ENCODE measurements at places on chromosomes 12 and 14. TPM values are rescaled to one million over a fixed set of nuclear protein-coding genes. Genes with fewer than 3 reads are reported as not detected.

Gene TC2N
- 128 TPM for total RNA-seq

Gene VRTN
- total RNA-seq, result not detected

Gene PROX2
- not detected for total RNA-seq

Gene CEP83
- total RNA-seq, result 43.6 TPM

Gene SLCO1B3
- 0.09 TPM for total RNA-seq

Gene CNOT2
- 46.6 TPM for total RNA-seq

Gene FGF23
- total RNA-seq, result not detected

Gene OTOGL
- total RNA-seq, result 0.15 TPM

Gene CLEC4C
- not detected for total RNA-seq

Gene ZFP36L1
- 245 TPM for total RNA-seq

Gene SH2B3
- 46.0 TPM for total RNA-seq

Gene SERPINA6
- total RNA-seq, result 0.77 TPM

GRCh38 chr12:53217051-53217930 lies 10.2 kb upstream of the ITGB7 start:
- H3K36me3 ChIP-seq, result peaks cover 17% of the 10 kb centered on the region
- peaks cover 43% of the 10 kb centered on the region for H3K4me1 ChIP-seq
- peak; percentile 45 for DNase-seq

DNA sequence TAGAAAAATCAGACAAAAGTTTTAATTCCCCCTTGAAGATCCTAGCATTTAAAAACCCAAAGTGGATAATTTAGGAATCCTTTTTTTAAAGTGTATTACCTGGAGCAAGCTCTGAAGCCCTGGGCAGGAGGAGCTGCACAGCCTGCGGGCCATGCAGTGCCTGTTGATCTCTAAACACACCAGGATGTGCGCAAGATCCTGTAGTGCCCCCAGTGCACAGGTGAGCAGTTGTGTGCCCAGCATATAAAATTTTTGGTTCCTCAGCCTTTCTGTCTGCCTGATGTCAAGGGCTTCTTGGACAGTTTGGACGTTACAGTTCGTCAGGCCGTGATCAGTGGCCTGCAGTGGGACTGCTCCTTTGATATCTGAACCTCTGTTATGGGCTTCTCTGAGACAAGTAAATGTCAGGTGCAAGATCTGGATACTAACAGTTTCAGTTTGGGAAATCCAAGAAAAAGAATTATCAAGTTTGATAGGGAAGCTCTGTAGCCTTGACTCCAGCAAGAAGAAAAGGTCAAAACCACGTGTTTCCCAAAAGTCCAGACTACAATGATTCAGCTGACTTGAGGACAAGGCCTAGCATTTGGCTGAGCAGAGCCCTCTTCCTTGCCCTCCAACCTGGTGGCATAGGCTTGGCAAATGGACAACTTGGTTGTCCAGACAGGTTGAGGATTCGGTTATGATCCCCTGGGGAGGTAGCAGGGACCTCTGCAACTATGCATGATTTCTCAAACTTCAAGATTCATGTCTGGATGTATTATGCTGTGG lies 1.0 kb downstream of the ATXN7L3B start:
- peak overlapping the region; percentile 78 for H3K4me3 ChIP-seq
- no peak for DNase-seq
- H3K27ac ChIP-seq, result peak overlapping the region; percentile 60
- H3K36me3 ChIP-seq, result peaks cover 16% of the 10 kb centered on the region

DNA sequence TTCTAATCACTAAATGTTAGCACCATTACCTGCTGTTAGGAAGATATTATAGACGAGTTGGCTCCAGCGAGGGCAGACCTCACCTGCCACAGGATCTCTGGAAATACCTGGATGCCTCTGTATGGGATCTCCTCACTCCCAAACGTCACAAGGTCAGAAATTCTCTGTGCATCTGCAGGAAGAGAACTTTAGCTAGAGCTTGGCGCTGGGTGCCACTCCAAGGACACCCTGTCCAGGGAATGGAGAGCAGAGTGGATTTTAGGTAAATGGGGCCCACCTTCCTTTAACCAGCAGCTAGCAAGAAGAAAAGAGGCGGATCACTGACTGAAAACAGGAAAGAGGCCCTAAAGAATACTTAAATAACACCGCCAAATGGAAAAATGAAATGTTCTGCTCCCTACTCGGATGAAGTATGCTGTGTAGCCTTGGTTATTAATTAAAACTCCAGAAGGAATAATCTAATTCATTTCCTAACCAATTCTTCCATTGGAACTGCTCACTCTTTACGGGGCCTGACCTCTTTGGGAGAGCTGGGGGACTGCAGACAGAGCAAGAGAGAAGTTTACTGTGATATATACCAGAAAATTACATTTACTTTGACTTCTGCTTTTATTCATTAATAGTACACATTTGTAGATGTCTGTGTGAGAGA lies 4.2 kb upstream of the FOXG1 start:
- H3K27me3 ChIP-seq, result peaks cover 88% of the 10 kb centered on the region
- no peak overlapping the region for H3K27ac ChIP-seq
- H3K36me3 ChIP-seq, result no peaks in the 10 kb centered on the region

DNA sequence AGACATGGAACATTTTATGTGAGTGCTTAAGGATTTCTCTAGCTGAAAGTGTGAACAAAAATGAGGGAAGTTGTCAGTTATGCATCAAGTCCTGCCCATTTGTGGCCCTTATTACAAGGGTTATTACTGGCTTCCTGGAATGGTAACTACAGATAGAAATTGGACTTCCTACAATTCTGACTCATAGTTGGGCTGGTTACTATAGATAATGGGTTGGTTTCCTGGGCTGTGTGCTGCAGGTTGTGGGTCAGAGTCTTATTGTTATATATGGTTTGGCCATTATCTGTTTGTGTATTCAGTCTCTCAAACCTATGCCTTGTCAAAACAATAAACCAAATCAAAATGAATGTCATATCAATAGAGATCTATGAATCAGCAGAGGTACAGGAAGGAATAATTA lies 313.7 kb downstream of the ADAMTS20 start:
- H3K27ac ChIP-seq, result no peak overlapping the region
- no peak for DNase-seq
- H3K27me3 ChIP-seq, result no peaks in the 10 kb centered on the region

DNA sequence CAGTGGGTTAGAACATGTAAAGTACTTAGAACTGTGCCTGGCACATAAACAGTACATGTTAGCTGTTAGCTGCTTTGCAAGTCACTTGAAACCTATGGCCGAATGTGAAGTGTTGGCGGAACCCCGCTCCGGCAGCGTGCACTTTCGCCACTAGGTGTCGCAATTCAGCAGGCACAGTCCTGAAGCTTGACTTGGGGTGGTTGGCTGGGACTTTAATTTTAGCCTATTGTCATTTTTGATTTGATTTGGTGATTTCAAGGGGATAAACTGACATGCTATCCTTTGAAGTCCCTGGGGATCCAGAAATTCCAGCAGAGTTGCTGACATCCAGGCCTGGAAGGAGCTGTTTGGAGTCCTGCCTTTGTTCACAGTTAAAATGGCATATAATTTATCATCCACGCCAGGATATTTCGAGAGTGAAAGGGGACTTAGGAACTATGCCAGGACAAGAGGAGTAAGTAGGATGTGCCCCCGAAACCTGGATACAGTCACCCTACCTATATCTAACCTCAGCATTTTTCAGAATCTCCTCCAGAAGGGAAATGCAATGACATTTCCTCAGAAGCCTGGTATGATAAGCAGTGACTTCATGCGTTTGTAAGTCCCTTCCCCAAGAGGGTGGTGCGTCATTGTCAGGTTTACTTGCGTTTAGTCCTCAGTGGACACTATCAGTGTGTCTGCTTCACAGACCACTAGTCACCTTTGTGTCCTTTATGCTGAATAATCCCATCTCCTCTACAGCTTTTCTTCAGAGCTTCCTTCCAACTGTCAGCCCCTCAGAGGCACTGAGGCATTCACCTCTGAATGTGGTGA lies 3.5 kb upstream of the TSPAN9 start:
- H3K36me3 ChIP-seq, result no peaks in the 10 kb centered on the region
- H3K27ac ChIP-seq, result peak overlapping the region; percentile 76
- DNase-seq, result peak; percentile 92

DNA sequence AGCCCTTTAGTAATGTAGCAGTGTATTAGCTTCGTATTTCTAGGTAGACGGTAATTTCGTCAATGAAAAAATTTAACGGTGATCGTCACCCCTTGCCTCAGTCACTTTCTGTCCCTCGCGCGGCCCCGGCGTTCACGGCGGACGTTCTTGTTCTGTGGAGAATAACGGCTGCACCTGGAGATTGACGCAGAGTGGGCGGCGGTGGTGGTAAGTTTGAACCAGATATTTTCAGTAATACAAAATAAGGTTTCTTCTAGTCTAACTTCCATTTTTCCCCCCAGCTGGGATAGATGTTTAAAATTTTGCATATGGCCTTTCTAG lies 341 bp downstream of the ZNF10 start:
- peaks cover 7% of the 10 kb centered on the region for H3K4me1 ChIP-seq
- no peaks in the 10 kb centered on the region for H3K27me3 ChIP-seq
- peaks cover 36% of the 10 kb centered on the region for H3K36me3 ChIP-seq
- H3K27ac ChIP-seq, result peak overlapping the region; percentile 95

GRCh38 chr12:51953864-51954263 lies 2.4 kb downstream of the ACVR1B start:
- DNase-seq, result no peak
- no peak overlapping the region for H3K4me3 ChIP-seq
- no peaks in the 10 kb centered on the region for H3K27me3 ChIP-seq
- peak overlapping the region; percentile 20 for H3K27ac ChIP-seq

GRCh38 chr12:113990250-113991223 lies 24.4 kb upstream of the RBM19 start:
- H3K4me3 ChIP-seq, result no peak overlapping the region
- no peaks in the 10 kb centered on the region for H3K36me3 ChIP-seq
- no peaks in the 10 kb centered on the region for H3K4me1 ChIP-seq
- H3K27me3 ChIP-seq, result no peaks in the 10 kb centered on the region
- DNase-seq, result peak; percentile 94

DNA sequence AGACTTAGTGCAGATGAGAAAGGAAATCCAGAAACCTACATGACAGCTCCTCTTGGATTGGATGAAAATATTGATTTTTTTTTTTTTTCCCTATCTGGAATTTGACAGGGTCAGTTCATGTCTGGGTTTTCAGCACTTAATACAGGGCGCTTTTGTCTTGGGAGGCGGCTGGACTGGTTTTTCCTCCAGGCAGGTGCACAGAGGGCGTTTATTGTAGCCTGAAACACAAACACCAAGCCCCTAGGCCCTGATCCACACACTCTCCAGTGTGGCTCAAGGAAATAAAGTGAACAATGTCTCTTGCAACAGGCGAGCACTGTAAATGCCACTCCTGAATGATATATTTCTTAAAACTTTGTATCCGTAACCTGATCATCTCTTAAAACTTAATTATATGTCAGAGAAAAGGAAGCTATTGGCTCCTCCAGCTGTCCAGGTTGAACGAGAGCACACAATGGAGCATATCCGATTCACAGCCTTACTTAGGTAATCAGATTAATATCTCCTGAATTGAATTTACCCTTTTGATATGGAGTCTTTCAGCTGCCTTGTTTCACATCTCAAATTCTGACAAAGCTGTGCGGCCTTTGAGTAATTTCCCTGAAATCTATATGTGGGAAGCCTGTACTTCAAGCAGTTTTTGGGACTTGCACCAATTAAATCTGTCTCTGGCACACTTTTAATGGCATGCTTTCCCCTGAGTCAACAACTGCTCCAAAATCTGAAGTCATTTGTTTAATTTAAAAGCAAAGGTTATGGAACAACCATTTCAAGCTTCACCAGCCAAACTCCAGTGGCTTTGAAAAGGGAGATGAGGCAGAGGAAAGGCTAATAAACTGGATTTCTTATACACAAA lies 485.7 kb downstream of the ZFP36L1 start:
- H3K4me3 ChIP-seq, result no peak overlapping the region
- H3K4me1 ChIP-seq, result peaks cover 2% of the 10 kb centered on the region
- DNase-seq, result peak; percentile 94
- H3K36me3 ChIP-seq, result no peaks in the 10 kb centered on the region
- no peaks in the 10 kb centered on the region for H3K27me3 ChIP-seq

GRCh38 chr14:64450255-64450654 lies 15.0 kb upstream of the AKAP5 start:
- no peak overlapping the region for H3K27ac ChIP-seq
- H3K4me3 ChIP-seq, result no peak overlapping the region
- H3K27me3 ChIP-seq, result no peaks in the 10 kb centered on the region
- DNase-seq, result no peak
- no peaks in the 10 kb centered on the region for H3K4me1 ChIP-seq

DNA sequence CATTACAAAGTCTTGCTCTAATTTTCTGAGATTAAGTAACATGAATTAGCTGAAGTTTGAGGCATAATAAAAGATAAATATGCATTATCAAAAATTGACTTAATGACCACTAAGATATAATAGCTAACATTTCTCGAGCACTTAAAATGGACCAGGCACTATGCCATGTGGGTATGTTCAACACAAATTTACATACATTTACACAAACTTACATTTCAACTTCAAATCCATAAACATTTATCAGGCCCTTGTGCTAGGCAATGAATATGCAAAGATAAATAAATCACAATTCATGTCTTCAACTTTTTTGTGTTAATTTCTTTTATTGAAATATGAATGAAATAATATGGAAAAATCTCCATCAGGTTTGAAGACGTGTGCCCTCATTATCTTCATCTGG lies 108.7 kb downstream of the GAS2L3 start:
- no peaks in the 10 kb centered on the region for H3K36me3 ChIP-seq
- H3K4me1 ChIP-seq, result no peaks in the 10 kb centered on the region
- no peak overlapping the region for H3K4me3 ChIP-seq
- H3K27ac ChIP-seq, result no peak overlapping the region

GRCh38 chr14:68292441-68293215 lies 473.0 kb downstream of the RAD51B start:
- no peaks in the 10 kb centered on the region for H3K36me3 ChIP-seq
- H3K4me3 ChIP-seq, result no peak overlapping the region
- H3K27ac ChIP-seq, result no peak overlapping the region

DNA sequence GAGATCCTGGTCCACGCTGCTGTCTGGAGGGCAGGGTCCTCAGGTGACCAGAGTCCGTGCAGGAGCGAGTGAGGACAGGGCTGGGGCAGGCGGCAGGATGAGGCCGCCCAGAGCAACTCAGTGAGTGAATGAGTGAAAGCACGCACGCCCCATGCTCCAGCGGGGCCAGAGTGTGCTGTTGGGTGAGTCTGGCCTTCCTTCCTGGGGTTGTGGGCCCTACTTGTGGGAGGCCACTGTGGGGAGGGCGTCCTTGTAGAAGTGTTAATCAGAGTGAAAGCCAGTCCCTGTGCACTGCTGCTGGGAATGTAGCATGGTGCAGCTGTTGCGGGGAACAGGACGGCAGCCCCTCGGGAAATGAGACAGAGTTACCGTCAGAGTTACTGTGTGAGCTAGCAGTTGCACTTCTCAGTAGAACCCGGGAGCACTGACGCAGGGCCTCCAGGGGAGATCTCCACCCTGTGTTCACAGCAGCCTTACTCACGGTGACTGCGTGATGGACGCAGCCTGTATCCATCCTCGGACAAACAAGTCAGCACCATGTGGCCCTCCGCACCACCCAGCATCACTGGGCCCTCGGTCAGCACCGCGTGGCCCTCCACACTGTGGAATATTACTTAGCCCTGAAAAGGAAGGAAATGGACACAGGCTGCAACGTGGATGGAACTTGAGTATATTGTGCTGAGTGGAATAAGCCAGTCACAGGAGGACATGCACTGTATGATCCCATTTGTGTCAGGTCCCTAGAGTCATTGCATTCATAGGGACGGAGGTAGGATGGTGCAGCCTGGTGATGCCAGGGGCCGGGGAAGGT lies 22.1 kb downstream of the PACS2 start:
- H3K4me1 ChIP-seq, result no peaks in the 10 kb centered on the region
- H3K27ac ChIP-seq, result no peak overlapping the region
- H3K4me3 ChIP-seq, result no peak overlapping the region
- no peaks in the 10 kb centered on the region for H3K36me3 ChIP-seq

Data from lung (tissue), 17 donors.